Parietal lobe (tissue), 2 donors: ENCODE measurements at places on chromosomes 4 and X. TPM values are rescaled to one million over a fixed set of nuclear protein-coding genes. Genes with fewer than 3 reads are reported as not detected.

The PARM1 gene
- total RNA-seq = 7.5 TPM

The IL3RA gene
- total RNA-seq = 1.6 TPM

The TIMP1 gene
- 4.4 TPM for total RNA-seq

The ATP2B3 gene
- 11.6 TPM for total RNA-seq

The CYBB gene
- 6.6 TPM for total RNA-seq

The MAGEA2 gene
- total RNA-seq = not detected

The DGAT2L6 gene
- not detected for total RNA-seq

The ZMAT1 gene
- 22.8 TPM for total RNA-seq

The TMEM31 gene
- total RNA-seq = not detected

The USP26 gene
- total RNA-seq = under 0.01 TPM

The RAI2 gene
- 5.6 TPM for total RNA-seq

The MSX1 gene
- total RNA-seq = 0.63 TPM

The FAM47A gene
- total RNA-seq = not detected

The CITED1 gene
- total RNA-seq = 3.1 TPM

The NHS gene
- total RNA-seq = 7.5 TPM

The SRPK3 gene
- not detected for total RNA-seq

The MAP3K15 gene
- 0.94 TPM for total RNA-seq

The ARHGAP4 gene
- total RNA-seq = 6.9 TPM
